Mucosa of descending colon (tissue), 3 donors: ENCODE measurements at places on chromosomes 2 and 18. TPM values are rescaled to one million over a fixed set of nuclear protein-coding genes. Genes with fewer than 3 reads are reported as not detected.

- DNase-seq = no peak
These were observed 81.1 kb downstream of the RAPH1 start for GRCh38 chr2:203453858-203454451.

DNA sequence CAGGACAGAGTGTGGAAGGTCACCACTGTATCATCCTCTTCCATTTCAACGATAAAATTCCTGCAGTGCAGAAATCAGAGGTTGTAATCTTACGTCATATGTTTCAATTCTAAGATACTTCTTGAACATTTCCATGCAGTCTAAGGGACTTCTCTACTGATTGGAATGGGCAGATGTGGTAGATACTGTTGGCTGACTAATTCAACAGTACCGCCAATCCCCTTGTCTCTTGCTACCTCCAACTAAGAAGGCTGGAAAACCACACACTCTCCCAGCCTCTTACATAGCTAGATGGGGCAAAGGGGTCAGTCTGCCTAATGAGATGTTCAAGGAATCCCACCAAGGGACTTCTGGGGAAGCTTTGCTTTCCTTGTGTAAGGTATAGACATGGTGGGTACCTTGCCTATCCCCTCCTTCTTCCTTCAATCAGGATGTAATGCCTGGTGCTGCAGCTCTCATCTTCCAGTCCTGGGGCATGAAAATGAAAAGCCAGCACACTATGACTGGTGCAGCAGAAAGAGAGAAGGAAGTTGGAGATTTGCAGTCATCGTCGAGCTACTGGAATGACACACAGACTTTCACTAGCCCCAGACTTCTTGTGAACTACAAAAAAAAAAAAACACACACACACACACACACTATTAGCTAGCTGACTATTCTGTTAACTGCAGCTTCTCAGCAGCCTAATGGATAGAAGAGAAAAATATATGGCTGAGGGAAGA lies 84.1 kb downstream of the ALPK2 start:
- DNase-seq = no peak

DNA sequence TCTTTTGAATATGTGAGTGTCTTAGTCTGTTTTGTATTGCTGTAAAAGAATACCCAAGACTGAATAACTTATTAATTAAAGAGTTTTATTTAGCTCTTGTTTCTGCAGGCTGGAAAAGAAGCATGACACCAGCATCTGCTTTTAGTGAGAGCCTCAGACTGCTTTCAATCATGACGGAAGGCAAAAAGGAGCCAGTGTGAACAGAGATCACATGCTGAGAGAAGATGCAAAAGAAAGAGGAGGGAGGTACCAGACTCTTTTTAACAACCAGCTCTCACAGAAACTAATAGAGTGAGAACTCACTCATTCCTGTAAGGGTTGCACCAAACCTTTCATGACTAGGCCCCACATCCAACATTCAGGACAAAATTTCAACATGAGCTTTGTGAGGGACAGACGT lies 101.6 kb upstream of the HNMT start:
- DNase-seq = no peak

- DNase-seq = no peak
These were observed 483 bp upstream of the FHL2 start for GRCh38 chr2:105399207-105399861.

- DNase-seq = no peak
These were observed 12.7 kb upstream of the DES start for GRCh38 chr2:219405451-219405850.

GRCh38 chr2:216474925-216475670 lies 23.5 kb upstream of the RPL37A start:
- DNase-seq = no peak

GRCh38 chr2:217075268-217076057 lies 215.6 kb upstream of the TNP1 start:
- no peak for DNase-seq

GRCh38 chr2:202423139-202423538 lies 47.0 kb downstream of the BMPR2 start:
- no peak for DNase-seq

GRCh38 chr2:70785137-70785911 lies 5.1 kb downstream of the FIGLA start:
- no peak for DNase-seq

- DNase-seq = no peak
These were observed 20.4 kb downstream of the RNF144A start for GRCh38 chr2:6937582-6937981.

GRCh38 chr18:5530629-5531178 lies 13.1 kb downstream of the EPB41L3 start:
- DNase-seq = no peak

GRCh38 chr18:71807586-71807985 lies 736.6 kb downstream of the CBLN2 start:
- DNase-seq = no peak

GRCh38 chr2:31319406-31320175 lies 85.6 kb downstream of the EHD3 start:
- peak; percentile 12 for DNase-seq

DNA sequence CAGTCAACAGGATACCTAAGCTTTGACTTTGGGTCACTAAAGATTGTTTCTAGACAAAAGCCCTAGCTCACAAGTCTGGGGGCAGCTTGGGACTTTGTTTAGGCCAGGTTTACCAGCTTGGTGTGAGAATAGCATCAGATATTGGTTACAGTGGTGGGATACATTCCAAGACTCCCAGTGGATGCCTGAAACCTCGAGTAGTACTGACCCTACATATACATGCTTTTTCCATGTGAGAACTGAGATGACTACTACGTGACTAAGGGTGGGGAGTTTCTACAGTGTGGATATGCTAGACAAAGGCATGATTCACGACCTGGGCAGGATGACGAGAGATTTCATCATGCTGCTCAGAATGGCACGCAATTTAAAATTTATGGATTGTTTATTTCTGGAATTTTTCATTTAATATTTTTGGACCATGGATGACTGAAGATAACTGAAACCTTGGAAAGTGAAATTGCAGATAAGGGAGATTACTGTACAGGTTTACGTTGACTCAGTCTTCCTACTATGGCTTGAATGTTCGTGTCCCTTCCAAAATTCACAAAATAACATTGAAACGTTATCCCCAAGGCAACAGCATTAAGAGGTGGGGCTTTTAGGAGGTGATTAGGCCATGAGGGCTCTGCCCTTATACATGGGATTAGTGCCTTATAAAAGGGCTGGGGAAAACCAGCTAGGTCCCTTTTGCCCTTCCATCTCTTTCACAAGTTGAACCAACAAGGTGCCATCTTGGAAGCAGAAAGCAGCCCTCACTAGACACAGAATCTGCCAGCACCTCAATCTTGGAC lies 50.2 kb upstream of the CTAGE1 start:
- no peak for DNase-seq

DNA sequence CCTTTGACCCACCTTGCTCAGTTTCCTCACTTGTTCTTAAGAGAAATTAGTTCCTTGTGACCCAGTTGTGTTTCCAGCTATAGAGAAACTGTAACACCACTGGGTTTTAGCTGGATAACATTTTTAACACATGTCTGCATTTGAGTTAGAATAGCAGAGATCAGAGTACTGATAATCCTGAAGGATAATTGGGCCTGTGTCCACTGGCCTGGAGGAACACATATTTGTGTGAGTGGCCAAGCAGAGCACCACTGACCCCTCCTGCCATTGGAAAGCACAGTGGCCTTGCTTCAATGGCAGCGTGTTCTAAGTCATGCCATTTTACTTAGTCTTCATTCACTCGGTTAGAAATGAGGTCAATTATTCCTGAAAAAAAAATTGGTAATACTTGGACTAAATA lies 42.6 kb downstream of the PKP4 start:
- no peak for DNase-seq

DNA sequence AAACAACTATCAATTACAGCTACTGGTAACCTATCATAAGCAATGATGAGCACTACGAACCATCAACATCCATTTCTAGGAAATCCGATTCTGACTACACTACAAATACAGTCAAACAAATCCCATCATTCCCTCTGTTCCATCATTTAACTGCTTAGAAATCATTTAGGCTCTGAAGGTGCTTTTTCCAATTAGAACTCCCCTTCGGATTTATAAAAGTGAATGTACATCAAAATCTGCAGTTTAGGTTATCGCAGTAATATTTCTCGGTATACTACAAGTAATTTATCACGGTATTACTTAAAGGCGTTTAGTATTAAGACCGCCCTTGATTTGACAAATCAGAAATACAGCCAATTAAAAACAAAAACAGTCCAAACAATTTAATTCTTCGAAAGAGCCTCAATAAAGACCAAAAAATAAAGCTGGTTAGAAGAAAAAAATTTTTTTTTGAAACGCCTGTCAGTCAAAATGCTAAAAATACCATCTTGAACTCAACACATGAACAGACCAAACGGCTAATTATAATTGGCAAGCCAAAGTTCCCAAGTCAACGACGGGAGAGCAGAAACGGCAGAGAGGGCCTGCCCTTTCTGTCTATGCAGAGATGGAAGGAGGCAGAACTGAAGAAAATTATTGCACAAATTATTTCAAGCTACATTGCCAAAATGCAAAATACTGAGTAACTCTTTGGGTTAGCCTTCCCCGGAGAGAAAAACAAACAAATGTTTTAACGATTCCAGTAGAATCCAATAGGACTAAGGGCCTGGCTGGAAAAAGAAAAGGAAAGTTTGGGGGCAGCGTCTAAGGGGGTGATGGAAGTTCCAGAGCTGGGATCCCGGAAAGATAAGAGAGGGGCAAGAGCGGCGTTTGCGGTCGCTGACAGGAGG lies 1.2 kb downstream of the VPS54 start:
- DNase-seq = no peak

- no peak for DNase-seq
These were observed 33.4 kb upstream of the ZNF396 start for GRCh38 chr18:35410561-35410960.

DNA sequence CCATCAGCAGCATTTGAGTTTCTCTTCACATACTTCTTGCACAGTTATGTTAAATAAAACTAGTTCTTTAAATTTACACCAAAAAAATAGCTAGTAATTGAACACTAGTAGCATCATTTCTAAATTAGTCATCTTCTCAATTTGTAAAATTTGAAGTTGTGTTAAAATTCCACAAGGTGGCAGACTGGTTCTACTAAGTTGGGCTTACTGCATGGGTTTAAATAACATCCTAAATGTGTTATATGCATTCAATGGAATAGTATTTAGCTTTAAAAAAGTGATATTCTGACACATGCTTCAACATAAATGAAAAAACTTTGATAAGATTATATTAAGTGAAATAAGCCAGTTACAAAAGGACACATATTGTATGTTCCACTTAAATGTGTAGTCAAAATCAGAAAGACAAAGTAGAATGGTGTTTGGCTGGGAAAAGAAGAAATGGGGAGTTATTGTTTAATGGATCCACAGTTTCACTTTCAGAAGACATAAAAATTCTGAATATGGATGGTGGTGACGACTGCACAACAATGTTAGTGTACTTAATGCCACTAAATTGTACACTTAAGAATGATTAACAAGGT lies 28.7 kb upstream of the RPRD1A start:
- no peak for DNase-seq

- DNase-seq = no peak
These were observed 189.0 kb downstream of the RPIA start for GRCh38 chr2:88880441-88880953.

DNA sequence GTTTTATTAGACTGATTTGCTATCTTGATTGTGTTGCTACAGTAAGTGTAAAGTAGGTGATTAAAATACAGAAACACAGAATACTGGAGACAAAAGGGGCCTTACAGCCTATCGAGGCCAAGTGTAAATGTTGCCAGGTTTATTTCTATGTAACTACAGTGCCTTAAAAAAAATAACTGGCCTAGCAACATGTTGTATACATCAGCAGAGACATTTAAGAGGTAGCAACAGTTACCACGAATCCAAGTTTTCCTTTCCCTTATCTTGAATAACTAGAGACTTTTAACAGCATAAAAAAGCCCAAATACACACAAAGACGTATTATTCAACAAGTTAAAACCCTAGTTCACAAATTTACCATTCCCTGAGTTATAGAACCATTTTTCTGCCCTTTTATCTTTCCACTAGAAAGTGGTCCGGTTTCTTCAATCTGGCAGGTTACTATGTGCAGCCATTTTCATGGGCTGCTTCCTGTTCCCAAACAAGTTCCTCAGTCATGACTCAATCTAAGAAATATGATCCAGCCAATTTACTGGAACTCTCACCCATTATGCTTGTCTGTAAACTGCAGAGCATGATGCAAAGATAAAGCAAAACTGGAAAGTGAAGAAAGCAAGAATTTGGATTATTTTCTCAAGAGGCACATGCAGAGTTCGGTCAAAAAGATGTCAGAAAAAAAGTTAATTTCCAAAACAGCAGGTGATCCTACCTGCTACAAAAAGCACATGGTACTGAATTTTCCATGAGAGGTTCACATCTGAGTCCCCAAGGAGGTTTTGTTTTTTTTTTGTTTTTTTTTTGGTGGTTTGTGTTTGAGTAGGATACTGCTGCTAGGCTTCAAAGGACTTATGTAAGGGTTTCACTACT lies 22.2 kb downstream of the NFE2L2 start:
- DNase-seq = no peak

- DNase-seq = no peak
These were observed 4.9 kb downstream of the DLGAP1 start for GRCh38 chr18:4450065-4450658.

GRCh38 chr2:101500180-101500579 lies 25.3 kb upstream of the RFX8 start:
- no peak for DNase-seq

DNA sequence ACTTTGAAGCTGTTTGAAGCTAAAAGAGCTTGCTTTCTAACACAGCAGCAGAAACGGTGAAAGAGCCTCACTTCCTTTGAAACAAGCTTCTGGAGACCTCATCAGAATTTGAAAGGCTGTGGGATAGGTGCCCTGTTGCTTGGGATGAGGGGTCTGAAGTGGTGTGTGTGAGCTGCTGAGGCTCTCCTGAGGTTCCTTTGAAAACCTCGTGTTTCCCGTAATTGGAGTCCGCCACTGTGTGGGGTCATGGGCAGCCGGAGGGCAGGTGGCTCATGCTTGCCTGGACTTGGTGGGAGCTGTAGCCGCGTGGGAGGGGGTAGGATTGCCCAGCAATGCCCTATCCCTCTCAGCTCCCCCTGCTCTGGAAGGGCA lies 34.4 kb downstream of the CABLES1 start:
- no peak for DNase-seq

GRCh38 chr2:58803192-58803591 lies 562.1 kb upstream of the FANCL start:
- no peak for DNase-seq

The CHRNG gene
- not detected for total RNA-seq

The IGFBP2 gene
- total RNA-seq = 26.7 TPM

The CAPN13 gene
- 36.7 TPM for total RNA-seq

The WDR43 gene
- 37.6 TPM for total RNA-seq

The ABHD1 gene
- not detected for total RNA-seq

The VPS54 gene
- 25.7 TPM for total RNA-seq

The TNS1 gene
- 1,458 TPM for total RNA-seq

The RAB6C gene
- 0.17 TPM for total RNA-seq

The TSPYL6 gene
- total RNA-seq = not detected

The LIMS3 gene
- 0.90 TPM for total RNA-seq

The TUBB8B gene
- total RNA-seq = 1.2 TPM

The FBXO48 gene
- 1.9 TPM for total RNA-seq

The CSRNP3 gene
- total RNA-seq = 4.6 TPM
